Mesangial cell (primary cell): ENCODE measurements at places on chromosomes 11 and 22. TPM values are rescaled to one million over a fixed set of nuclear protein-coding genes. Genes with fewer than 3 reads are reported as not detected.

MIOX gene
- total RNA-seq = 0.33 and 1.5 TPM in 2 replicates

OR52I1 gene
- not detected in 2 replicates for total RNA-seq

OR6A2 gene
- not detected in 2 replicates for total RNA-seq

ACR gene
- not detected in 2 replicates for total RNA-seq

FJX1 gene
- 35.0 and 43.2 TPM in 2 replicates for total RNA-seq

MRTFA gene
- 57.4 and 59.8 TPM in 2 replicates for total RNA-seq

MPZL2 gene
- total RNA-seq = 0.16 and 3.8 TPM in 2 replicates

TEX54 gene
- total RNA-seq = not detected in 2 replicates

LARGE1 gene
- 9.8 and 20.4 TPM in 2 replicates for total RNA-seq

CDPF1 gene
- total RNA-seq = 15.0 and 17.9 TPM in 2 replicates

RIMBP3C gene
- 0.13 and 0.33 TPM in 2 replicates for total RNA-seq

BRSK2 gene
- 0.25 and 0.33 TPM in 2 replicates for total RNA-seq

ZBTB16 gene
- total RNA-seq = 2.0 and 8.9 TPM in 2 replicates

PTPN5 gene
- not detected in 2 replicates for total RNA-seq

MMP27 gene
- total RNA-seq = not detected in 2 replicates

OR52N4 gene
- total RNA-seq = not detected in 2 replicates

ST14 gene
- 0.98 and 4.3 TPM in 2 replicates for total RNA-seq

OR2D2 gene
- total RNA-seq = not detected in 2 replicates
